ENCODE measurements at places on chromosomes 2 and 18. TPM values are rescaled to one million over a fixed set of nuclear protein-coding genes. Genes with fewer than 3 reads are reported as not detected.

Gene SLC4A5
- total RNA-seq, result 0.65 TPM

Gene MERTK
- not detected for total RNA-seq

Gene SCN7A
- total RNA-seq, result not detected

Gene FAM237A
- not detected for total RNA-seq

Gene IER3IP1
- total RNA-seq, result 32.2 TPM

Gene BMP10
- total RNA-seq, result not detected

Gene C2orf72
- total RNA-seq, result not detected

Gene DSC2
- total RNA-seq, result not detected

Gene ZNF385B
- not detected for total RNA-seq

Gene FAP
- not detected for total RNA-seq

Data from Karpas-422 (cell line).